Effector memory CD4-positive, alpha-beta T cell (primary cell): ENCODE measurements at places on chromosomes 12 and 14.

DNA sequence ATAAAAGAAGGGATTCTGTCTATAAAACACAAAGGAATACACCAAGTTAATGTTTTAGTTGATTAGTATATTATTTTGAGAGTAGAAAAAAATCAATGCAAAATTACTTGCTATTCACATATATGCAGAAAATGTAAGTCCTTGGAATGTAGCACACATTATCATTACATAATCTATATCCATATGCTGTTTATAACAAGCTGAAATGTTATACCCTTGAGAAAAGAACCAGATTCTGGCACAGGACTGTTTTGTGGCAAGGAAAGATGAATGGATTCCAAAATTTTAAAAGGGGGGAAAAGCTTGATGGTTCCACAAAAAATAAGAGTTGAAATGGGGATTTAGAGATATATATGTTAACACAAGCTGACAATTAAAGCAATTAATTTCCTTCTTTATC lies 153.6 kb downstream of the MSRB3 start:
- no peaks in the 10 kb centered on the region for H3K36me3 ChIP-seq
- DNase-seq, result no peak
- no peak overlapping the region for H3K4me3 ChIP-seq
- H3K27me3 ChIP-seq, result no peaks in the 10 kb centered on the region
- no peak overlapping the region for H3K27ac ChIP-seq

GRCh38 chr12:40224439-40225291 lies at the start of gene LRRK2:
Gene LRRK2 (plus strand): TSS chr12:40224997. CDS start chr12:40225132, 135 bp downstream.
- DNase-seq, result peak; percentile 6
- no peaks in the 10 kb centered on the region for H3K4me1 ChIP-seq
- peak within 1 kb of the TSS; percentile 35 for H3K4me3 ChIP-seq
- H3K27ac ChIP-seq, result no peak within 1 kb of the TSS
- H3K36me3 ChIP-seq, result no peaks in the 10 kb centered on the region

- H3K4me3 ChIP-seq, result no peak overlapping the region
- H3K27me3 ChIP-seq, result peaks cover 7% of the 10 kb centered on the region
- no peak for DNase-seq
- H3K36me3 ChIP-seq, result no peaks in the 10 kb centered on the region
- H3K27ac ChIP-seq, result no peak overlapping the region
- no peaks in the 10 kb centered on the region for H3K4me1 ChIP-seq
Observed at GRCh38 chr12:132384916-132385774, 55.8 kb upstream of the GALNT9 start.

DNA sequence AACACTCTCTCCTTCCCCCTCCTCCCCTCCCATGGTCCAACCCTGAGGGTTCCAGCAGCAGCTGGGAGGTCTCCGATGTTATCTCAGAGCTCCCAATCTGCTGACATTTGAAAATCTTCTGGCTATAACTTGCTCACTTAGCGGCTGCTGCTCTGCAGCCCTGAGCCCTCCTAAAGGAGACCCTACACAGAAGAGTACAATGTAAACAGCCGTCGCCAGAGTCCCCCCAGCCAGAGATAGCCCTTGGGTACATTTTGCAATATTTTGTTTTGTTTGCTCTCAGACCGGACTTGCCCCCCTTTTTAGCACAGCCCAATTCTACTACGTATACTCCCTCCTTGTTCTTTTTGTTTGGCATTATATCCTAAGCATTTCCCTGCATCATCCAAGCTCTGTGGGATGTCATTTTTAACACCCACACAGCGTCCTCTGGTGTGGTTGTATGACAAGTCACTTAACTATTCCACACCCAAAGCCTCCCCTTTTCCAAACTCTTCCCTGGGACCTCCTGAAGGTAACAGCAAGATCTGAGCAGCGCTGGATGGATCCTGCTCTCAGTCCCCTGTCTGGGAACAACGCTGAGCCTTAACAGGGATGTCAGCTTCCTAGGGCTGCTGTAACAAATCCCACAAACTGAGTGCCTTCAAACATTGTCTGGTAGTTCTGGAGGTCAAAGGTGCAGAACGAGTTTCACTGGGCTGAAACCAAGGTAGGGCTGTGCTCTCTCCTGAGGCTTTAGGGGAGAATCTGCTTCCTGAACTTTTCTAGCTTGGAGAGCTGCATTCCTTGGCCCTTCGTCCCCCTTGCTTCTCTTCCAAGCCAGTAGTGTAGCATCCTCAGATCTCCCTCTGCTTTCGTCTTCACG lies 25.3 kb upstream of the TCL1B start:
- no peak for DNase-seq
- H3K4me1 ChIP-seq, result no peaks in the 10 kb centered on the region
- no peaks in the 10 kb centered on the region for H3K36me3 ChIP-seq
- H3K4me3 ChIP-seq, result no peak overlapping the region
- H3K27ac ChIP-seq, result no peak overlapping the region
- no peaks in the 10 kb centered on the region for H3K27me3 ChIP-seq

GRCh38 chr12:18135086-18135485 lies 45.1 kb upstream of the RERGL start:
- H3K4me3 ChIP-seq, result no peak overlapping the region
- H3K27me3 ChIP-seq, result no peaks in the 10 kb centered on the region
- no peak overlapping the region for H3K27ac ChIP-seq
- no peak for DNase-seq

DNA sequence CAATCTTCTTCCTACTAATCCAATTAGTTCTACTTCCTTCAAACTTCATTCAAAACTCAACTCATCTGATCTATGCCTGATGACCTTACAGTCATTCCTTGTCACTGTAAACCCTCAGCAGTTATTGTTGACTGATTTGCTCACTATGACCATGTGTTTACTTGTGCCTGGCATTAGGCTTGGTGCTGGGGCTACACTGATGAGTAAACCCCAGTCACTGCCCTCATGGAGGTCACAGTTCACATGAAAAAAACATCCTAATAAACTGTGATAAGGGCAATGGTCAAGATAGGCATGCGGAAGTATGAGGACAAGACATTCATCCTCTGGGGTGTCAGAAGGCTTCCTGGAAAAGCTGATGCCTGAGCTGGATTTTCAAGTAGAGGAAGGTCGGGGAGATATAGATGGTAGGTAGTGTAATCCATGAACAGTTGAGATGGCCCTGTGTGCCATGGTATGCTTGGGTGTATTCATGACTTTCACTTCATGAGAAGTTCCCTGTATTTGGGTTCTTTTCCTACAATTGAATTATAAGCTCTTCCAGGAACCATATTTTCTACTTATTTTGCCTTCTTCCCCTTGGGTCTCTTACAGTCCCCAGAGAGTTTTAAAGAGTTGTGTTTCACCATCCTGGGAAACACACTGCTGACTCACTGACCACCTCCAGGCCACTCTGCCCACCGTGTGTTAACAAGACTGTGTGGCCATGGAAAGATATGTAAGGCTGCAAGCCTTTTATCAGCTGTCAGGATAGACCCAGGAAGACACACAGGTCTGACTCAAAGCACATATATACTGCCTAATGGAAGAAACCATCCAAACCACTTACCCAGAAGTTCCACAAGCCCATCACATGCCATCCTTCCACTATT lies 38.7 kb upstream of the DUSP6 start:
- H3K4me1 ChIP-seq, result peaks cover 4% of the 10 kb centered on the region
- DNase-seq, result no peak
- no peak overlapping the region for H3K27ac ChIP-seq
- H3K36me3 ChIP-seq, result no peaks in the 10 kb centered on the region
- H3K27me3 ChIP-seq, result no peaks in the 10 kb centered on the region

- peaks cover 41% of the 10 kb centered on the region for H3K4me1 ChIP-seq
- peak overlapping the region; percentile 73 for H3K27ac ChIP-seq
- no peaks in the 10 kb centered on the region for H3K36me3 ChIP-seq
- H3K4me3 ChIP-seq, result peak overlapping the region; percentile 22
- no peaks in the 10 kb centered on the region for H3K27me3 ChIP-seq
Observed at GRCh38 chr14:49970474-49971147, 77.7 kb downstream of the ARF6 start.

DNA sequence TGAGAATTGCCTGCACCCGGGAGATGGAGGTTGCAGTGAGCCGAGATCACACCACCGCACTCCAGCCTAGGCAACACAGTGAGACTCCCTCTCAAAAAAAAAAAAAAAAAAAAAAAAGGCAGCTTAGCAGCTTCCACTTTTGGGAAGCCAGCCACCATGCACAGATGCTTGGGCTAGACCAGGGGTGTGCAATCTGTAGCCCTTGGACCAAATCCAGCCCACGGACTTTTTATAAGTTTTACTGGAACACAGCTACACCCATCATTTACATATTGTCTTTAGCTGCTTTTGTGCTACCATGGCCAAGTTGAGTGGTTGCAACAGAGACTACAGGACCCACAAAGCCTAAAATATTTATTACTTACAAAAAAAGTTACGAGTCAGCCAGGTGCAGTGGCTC lies 6.7 kb downstream of the CIT start:
- no peaks in the 10 kb centered on the region for H3K27me3 ChIP-seq
- no peaks in the 10 kb centered on the region for H3K36me3 ChIP-seq
- H3K4me1 ChIP-seq, result no peaks in the 10 kb centered on the region
- no peak overlapping the region for H3K4me3 ChIP-seq
- no peak for DNase-seq

- peak overlapping the region; percentile 79 for H3K27ac ChIP-seq
- H3K27me3 ChIP-seq, result no peaks in the 10 kb centered on the region
- peak overlapping the region; percentile 93 for H3K4me3 ChIP-seq
Observed at GRCh38 chr12:56725723-56726102, 614 bp upstream of the NACA start.

DNA sequence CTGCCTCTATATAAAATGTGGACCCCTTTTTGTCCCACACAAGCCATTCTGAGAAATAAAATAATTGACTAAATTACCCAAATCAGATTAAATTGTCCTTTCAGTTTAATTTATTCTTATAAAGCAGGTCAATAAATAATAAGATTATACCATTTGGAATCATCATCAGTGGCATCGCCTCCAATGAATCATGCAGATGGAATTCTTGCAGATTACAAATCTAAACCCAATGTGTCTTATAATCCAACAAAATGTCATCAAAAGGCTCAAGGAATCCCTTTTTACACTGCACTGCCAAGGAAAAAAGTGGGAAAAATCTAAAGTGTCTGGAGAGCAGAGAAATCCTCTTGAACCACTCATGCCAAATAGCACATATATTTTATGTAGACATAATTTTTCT lies 138.2 kb upstream of the TSPAN8 start:
- no peaks in the 10 kb centered on the region for H3K27me3 ChIP-seq
- H3K4me3 ChIP-seq, result no peak overlapping the region
- no peaks in the 10 kb centered on the region for H3K36me3 ChIP-seq
- DNase-seq, result no peak

- no peaks in the 10 kb centered on the region for H3K36me3 ChIP-seq
- no peak overlapping the region for H3K27ac ChIP-seq
- no peak overlapping the region for H3K4me3 ChIP-seq
- H3K4me1 ChIP-seq, result no peaks in the 10 kb centered on the region
Observed at GRCh38 chr14:51507511-51507905, 144.2 kb upstream of the FRMD6 start.
